ENCODE measurements at places on chromosomes 3 and 15. TPM values are rescaled to one million over a fixed set of nuclear protein-coding genes. Genes with fewer than 3 reads are reported as not detected.

Gene RAB5A
- total RNA-seq = 84.8 TPM

Gene GPR27
- 0.63 TPM for total RNA-seq

Gene NOX5
- total RNA-seq = not detected

Gene CBLB
- total RNA-seq = 28.8 TPM

Gene TMEM108
- total RNA-seq = 3.7 TPM

Gene TM6SF1
- 5.9 TPM for total RNA-seq

Gene GNAT1
- total RNA-seq = not detected

Gene SLC12A8
- total RNA-seq = 2.0 TPM

Gene FMN1
- total RNA-seq = 5.8 TPM

Gene COL6A5
- total RNA-seq = not detected

Gene MED12L
- total RNA-seq = 1.4 TPM

Gene LIPC
- total RNA-seq = not detected
